Fibroblast of mammary gland (primary cell): ENCODE measurements at places on chromosomes 1 and 21.

DNA sequence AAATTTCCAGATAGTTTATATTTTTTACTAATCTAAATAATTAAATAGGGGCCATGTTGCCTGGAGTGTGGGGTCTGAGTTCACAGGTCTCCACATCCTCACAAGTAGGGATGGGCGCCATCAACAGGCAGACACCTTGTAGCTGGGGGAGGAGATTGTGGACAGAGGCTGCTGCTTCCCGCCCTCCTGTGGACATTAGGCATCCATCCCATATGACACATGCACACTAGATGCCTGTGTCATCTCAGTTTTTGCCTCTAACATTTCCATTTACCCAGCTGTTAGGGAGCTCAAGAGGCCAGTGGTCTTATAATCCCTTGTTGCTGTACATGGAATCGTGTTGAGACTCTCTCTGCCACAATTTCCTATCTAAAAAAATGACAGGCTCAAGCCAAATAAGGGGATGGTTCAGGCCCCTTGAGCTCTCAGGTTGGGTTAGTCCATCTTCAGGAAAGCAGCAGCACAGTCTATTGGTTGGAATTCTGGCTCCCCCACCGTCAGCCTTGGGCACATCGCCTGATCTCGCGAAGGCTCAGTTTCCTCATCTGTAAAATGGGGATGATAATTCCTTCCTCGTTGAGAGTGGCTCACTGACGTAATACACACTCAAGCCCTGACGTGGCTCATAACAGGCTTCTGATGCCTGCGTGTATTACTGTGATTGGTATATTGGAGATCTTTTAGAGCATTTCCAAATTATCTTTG lies 13.6 kb downstream of the LHX4 start:
- DNase-seq: no peak

DNA sequence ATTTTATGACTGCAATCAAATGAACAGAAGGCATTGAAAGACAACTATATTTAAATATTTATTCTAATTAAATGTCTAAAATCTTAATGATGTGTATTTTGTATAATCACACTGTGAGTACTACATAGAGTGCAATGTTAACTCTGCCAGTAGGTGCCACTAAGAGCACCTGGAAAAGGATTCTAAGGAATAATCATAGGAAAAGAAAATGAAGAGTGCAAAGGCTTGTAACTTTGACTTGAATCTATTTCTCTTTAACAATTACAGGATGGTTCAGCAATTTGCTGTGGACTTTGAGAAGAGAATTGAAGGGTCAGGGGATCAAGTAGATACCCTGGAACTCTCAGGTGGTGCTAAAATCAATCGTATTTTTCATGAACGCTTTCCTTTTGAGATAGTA lies 200.4 kb downstream of the DNM3 start:
- DNase-seq: peak; percentile 49

GRCh38 chr1:170634824-170635410 lies 29.0 kb upstream of the PRRX1 start:
- peak; percentile 15 for DNase-seq

DNA sequence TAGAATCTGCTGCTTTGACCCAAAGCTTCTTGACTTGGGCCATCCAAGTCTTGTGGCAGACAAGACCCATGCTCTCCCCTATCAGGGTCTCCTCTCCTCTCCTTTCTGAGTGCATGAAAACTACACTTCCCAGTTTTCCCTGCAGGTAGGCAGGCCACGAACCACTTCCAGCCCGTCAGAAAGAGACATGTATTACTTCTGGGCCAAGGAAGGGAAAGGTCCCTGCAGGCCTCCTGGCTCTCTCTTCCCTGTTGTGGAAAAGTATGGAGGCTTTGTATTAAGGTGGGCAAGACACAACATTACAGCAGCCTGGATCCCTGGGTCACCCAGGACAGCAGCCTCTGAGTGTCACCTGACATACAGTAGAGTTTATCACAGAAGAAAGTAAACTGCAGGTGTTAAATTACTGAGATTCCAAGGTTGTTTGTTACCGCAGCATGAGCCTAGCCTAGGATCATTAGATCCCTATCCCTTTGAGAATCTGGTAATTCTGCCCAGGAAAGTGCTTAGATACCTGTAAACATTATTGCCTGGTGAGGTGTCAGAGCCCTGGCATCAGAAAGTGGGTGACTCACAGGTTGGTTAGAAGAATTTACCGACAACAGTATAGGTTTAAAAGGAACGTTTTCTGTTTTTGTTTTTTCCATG lies 717.3 kb downstream of the MATN1 start:
- DNase-seq: no peak

- no peak for DNase-seq
These were observed 6.0 kb downstream of the HNRNPU start for GRCh38 chr1:244858357-244858756.

DNA sequence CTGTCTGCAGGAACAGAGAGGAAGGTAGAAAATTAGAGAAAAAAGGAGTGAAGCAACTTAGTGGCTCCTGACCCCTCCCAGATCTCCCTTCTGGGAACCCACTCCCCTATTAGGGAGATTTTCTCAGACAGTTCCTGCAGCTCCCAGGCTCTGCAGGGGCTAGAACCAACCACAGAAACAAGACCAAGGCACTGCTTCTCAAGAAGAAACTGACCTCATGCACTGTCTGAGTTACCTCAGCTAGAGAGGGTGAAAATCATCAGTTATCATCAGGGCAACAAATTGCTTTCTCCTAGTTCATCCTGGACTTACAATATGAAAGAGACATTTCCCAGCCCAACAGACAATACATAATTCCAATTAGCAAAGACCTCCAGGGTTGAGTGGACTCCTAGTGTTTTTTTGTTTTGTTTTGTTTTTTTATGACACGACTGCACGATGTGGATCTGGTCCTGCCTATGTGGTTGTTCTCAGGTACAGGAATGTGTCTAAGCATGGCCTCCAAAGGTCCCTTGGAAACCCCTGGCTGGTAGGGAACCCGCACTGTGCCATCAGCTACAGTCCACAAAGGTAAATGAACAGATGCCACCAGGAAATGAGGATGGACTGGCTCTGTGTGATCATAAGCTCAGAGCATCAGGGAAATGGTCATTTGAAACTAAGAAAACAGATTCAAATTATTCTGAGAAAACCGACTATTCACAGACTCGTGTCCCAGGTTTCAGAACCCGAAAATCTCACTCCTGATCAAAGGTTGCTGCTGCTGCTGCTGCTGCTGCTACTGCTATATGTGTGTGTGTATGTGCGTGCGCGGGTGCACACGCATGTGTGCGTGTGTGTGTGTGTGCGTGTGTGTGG lies 65.3 kb downstream of the LAMC2 start:
- DNase-seq: no peak

DNA sequence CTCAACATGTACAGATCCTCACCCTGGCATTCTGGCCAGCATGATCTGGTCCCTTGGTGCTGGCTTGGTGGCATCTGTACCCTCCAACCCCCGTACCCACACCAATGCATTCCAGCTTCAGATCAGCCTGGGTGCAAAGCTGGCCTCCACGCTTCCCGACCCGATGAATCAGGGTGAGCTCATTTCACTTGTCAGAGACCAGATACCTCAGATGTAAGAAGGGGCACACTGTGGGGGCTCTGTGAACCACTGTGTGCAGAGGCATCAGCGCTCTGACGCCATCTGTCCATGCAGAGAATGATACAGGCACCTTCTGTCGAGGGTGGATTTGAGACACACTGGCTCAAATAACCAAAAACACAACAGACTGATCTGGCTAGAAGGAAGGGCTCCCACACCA lies 76.6 kb downstream of the DMRTB1 start:
- DNase-seq: peak; percentile 29

GRCh38 chr1:87785386-87785785 lies 456.7 kb downstream of the LMO4 start:
- no peak for DNase-seq

DNA sequence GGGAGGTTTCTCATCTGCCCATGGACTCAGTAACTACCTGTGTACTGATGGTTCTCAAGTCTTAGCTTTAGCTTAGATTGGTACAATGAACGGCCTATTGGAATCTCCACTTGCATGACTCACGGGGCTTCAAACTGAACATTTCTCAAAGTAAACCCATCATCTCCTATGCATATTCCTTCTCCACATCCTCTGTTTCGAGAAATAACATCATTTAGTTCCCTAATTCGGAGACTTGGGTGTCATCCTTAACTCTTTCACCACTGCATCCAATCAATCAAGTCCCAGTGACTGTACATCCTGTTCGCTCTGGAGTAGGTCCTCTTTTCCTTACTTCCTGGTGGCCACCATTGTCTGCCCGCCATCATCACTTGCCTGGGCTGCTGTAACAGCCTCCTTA lies 55.8 kb downstream of the LGR6 start:
- DNase-seq: peak; percentile 6

GRCh38 chr1:56777972-56778371 lies 41.2 kb downstream of the FYB2 start:
- no peak for DNase-seq

DNA sequence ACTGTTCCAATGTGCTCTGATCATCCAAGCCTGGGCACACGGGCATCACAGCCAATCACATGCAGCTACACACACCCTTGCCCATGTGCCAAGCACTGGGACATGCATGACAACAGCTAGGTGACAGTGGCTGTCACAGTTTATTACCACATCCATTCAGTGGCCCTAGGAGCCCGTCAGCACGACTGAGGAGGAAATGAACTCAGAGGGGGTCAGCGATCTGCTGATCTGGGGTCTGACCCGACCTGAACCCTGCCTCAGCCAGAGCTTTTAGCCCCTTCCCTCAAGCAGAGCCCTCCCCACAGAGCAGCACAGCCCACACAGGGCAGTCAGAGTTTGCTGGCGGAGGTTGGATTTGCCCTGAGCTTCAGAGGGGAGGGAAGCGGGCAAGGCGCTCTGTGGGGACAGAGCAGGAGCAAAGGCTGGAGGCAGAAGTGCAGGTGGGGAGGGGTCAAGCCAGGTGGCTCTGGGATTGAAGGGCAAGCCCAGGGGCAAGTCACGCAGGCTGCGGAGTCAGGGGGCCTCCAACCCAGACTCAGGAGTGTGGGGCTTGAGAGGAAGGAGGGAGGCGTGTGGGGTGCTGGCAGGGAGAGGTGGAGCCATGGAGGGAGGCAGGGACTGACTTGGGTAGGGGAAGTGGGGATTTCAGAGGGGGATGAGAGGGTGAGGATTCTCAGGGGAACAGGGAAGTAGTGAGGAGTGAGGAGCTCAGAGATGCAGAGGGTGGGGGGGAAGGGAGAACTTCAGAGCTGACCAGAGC lies 10.4 kb downstream of the SH3BGRL3 start:
- no peak for DNase-seq

DNA sequence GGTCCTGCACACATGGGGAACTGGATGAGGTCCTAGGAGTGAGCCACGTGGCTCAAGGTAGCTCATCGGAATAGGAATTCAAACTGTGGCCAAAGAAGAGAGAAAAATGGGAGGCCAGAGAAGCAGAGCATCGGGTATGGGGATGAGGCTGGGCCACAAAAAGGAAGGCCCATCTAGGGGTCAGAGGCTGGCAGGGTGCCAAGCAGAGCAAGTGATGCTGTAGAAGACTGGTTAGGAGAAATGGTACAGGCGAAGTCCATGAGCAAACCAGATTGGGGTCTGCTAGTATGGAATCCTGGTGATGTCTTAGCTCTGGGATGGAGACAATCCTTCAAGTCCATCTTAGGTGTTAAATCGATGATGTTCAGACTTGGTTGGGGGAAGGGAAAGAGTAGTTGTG lies 68.0 kb downstream of the TEX35 start:
- DNase-seq: no peak

- DNase-seq: no peak
These were observed 1.1 kb downstream of the PBX1 start for GRCh38 chr1:164560121-164560541.

DNA sequence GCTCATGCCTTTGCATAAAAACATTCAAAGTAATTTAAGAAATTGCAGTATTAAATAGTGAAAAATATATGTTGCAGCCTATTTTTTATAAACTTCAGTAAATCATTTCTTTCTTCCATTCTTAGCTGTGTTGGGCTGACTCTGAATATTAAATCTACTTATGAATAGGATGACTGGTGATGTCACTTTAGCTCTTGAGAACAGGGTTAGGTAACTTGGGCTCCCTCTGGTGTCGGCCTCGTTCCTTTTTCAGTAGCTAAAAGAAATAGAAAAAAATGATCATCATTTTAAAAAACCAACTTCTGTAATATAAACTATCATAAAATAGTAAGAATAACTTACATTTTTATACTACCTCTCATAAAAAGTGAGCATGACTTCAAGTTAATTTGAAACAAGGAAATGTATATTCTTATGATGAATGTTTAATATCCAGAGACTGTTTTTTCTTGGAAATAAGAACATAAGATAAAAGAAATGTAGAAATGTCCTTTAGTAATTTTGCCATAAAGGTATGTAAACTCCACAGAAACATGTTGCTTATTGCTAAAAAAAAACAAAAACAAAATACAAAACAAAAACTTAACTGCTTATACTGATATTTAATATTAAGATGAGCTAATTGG lies 26.8 kb upstream of the NCAM2 start:
- DNase-seq: peak; percentile 64

GRCh38 chr1:93448292-93448982 lies 519 bp downstream of the FNBP1L start:
- peak; percentile 17 for DNase-seq

DNA sequence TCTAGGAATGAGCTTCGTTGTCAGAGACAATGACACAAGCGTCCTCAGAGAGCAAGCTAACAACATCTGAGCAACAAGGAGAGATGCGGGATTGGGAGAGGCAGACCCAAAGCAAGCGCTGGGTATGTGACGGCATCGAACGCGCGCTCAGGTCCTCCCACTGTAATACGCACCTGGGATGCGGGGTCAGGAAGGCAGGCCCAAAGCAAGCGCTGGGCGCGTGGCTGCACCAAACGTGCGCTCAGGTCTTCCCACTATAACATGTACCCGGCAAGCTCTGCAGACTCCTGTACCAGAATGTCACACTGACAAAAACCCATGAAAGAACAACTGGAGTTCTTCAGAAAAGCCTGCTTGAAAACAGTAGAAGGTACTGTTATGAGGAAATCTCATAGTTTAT lies 653.8 kb downstream of the SMYD3 start:
- DNase-seq: no peak

GRCh38 chr1:201888282-201889089 lies at the start of gene SHISA4:
TSS of gene SHISA4 (plus strand) at chr1:201888898. CDS start at chr1:201888995, 97 bp downstream.
- peak; percentile 29 for DNase-seq

- DNase-seq: no peak
These were observed 379.1 kb downstream of the SIPA1L2 start for GRCh38 chr1:232250838-232251237.

GRCh38 chr1:247576514-247576913 lies 11.6 kb upstream of the OR2G2 start:
- DNase-seq: peak; percentile 1

- peak; percentile 28 for DNase-seq
These were observed 33.5 kb upstream of the SSBP3 start for GRCh38 chr1:54439550-54440223.

GRCh38 chr21:25556091-25556490 lies 51.2 kb downstream of the MRPL39 start:
- DNase-seq: no peak

GRCh38 chr21:45615145-45615711 lies 28.3 kb upstream of the PCBP3 start:
- peak; percentile 80 for DNase-seq
